Omental fat pad (tissue), 4 donors: ENCODE measurements at places on chromosomes 7 and 10. TPM values are rescaled to one million over a fixed set of nuclear protein-coding genes. Genes with fewer than 3 reads are reported as not detected.

- DNase-seq, result no peak
Observed at GRCh38 chr10:130739016-130739756, 572.3 kb downstream of the TCERG1L start.

- no peak for DNase-seq
Observed at GRCh38 chr7:105346593-105347322, 42.0 kb downstream of the SRPK2 start.

DNA sequence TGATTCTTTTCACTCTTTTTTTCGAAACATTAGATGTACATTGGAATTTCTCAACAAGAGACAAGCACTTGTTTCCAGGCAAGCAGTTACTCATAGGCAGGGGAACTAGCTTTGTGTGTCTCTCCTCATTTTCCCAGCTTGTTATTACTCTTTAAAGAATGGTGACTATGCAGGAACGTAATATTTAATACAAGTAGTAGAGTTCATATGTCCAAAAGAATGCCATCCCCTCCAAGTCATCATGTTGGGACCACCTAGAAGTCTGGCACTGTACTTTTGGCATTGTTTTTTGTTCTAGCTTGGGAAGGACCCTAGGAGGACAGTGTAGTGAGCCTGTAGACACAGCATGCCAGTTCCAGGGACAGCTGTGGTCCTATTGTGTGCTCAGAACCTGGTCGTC is 650.7 kb downstream of the INHBA start:
- DNase-seq, result no peak

VWDE gene
- 0.16 TPM for total RNA-seq

SYT15B gene
- total RNA-seq, result 0.84 TPM
